ENCODE measurements at places on chromosomes 4 and X.
A peak's percentile ranks its signal among the peaks of the same experiment; 100 is the strongest.

GRCh38 chrX:107968623-107969022 is 13.5 kb downstream of the TEX13B start:
- no peak for DNase-seq

GRCh38 chr4:185775792-185776555 is 36.0 kb downstream of the SORBS2 start:
- no peak for DNase-seq

- no peak for DNase-seq
Observed at GRCh38 chr4:16329125-16329796, 103.0 kb upstream of the TAPT1 start.

DNA sequence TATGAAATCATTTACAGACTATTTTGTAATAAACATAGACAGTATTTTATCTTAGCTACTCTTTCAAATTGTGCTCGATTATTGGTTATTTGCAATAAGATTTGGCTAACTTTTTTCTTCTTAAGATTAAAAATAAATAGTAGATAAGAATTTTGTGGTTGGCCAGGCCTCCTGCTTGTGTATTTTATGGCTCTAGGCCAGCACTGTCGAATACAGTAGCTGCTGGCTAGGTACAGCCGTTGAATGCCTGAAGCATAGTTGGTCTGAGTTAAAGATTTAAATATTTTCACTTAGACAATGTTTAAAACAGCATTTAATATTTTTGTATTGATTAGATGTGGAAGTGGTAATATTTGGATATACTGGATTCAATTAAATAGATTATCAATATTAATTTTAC is 481.0 kb downstream of the SPRY1 start:
- no peak for DNase-seq

DNA sequence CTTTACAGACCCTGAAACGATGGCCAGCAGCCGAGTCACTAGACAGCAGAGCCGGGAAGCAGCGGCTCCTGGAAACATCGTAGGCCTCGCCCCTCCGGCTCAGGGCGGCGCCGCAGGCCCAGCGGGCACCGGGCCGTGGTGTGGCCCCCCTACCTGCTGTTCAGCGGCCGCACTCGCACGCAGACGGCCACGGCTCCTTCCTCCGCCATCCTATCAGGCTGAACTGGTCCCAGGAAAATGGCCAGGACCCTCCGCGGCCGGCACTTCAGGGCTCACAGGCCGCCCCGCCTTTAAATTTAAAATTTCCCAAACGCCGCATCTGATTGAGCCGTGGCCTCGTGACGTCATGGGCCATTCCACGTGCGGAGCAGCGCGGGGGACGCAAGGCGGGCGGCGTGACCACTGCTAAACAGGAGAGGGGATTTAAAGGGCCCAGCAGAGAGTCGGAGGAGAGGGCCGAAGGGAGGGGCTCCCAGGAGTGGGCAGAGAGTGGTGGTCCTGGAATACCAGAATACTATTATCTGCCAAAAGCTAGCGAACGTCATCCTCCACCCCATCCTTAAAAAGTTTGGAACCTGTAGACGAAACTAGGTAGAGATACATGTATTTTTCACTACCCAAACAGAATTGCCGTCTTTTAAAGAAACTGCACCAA is at the start of gene CENPE:
TSS of gene CENPE (minus strand) at position 233 of the 655 bp plus-strand sequence. CDS start at position 209, 24 bp downstream.
- DNase-seq = peak; percentile 93

DNA sequence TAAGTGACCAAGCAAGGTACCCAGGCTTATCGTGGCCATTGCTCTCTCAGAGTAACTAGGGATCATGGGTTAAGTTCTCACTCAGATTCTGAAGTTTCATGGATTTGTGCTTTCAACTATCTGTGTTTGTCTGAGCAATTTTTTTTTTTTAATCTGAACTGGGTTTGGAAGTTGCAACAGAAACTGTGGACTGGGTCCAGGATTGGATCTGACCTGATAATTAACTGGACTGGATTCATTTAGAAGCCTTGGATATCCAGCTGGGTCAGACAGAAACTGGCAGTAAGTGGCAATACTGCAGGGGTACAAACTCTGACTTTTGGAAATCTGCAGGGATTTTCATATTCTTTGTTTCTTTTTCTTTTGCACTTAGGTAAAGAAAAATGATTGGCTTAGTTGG is 38.7 kb upstream of the FGF2 start:
- DNase-seq = no peak
